ENCODE measurements at places on chromosomes 3 and 15. TPM values are rescaled to one million over a fixed set of nuclear protein-coding genes. Genes with fewer than 3 reads are reported as not detected.

The TM6SF1 gene
- 1.7 TPM for total RNA-seq

The MKRN2OS gene
- not detected for total RNA-seq

The ZNF774 gene
- total RNA-seq = 1.7 TPM

The HIGD2B gene
- total RNA-seq = 0.32 TPM

The SLC22A13 gene
- 0.43 TPM for total RNA-seq

The ZNF860 gene
- 0.86 TPM for total RNA-seq

GRCh38 chr15:23869396-23869795, 182.3 kb upstream of the NDN start:
- no peak for DNase-seq

- DNase-seq = peak; percentile 27
These were observed 1009.8 kb downstream of the TUSC7 start for GRCh38 chr3:117719316-117719926.

GRCh38 chr3:132635052-132635451, 24.6 kb downstream of the ACAD11 start:
- no peak for DNase-seq

DNA sequence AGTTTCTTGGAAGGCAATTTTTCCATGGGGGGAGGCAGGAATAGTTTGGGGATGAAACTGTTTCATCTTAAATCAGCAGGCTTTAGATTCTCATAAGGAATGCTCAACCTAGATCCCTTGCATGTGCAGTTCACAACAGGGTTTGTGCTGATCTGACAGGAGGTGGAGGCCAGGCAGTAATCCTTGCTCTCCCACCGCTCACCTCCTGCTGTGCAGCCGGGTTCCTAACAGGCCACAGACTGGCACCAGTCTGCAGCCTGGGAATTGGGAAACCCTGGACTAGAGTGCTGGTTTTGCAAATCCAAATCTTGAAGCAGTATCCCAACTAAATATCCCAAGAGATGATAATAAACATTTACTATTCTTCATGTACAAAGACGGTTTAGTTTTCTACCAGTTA, 256.3 kb upstream of the TMCO5A start:
- DNase-seq = no peak

- peak; percentile 47 for DNase-seq
These were observed 146.9 kb upstream of the LRTM1 start for GRCh38 chr3:55074796-55075195.

DNA sequence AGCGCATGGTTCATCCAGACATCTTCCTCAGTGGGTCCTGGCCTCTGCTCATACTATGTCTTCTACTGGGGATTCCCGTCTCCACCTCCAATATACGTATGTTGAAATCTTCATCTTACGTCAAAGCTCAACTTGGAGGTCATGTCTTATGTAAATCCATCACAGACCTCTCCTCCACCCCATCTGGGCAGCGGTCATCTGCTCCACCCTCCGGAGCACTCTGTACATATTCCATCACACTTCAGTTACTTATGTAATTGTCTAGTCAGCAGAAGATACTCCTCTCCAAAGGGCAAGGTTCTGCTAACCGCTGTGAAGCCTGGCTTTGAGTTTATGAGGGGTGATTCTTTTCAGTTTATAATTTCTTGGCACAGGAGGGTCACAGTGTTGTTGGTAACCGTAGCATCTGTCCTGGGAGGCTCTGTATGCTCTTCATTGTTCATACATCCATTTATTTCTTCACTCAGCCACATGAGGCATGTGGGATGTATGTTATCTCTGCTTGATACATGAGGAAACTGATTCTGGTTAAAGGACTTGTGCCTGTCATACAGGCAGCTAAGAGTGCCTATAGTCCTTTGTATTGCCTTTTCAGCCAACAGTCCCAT, 22.1 kb downstream of the MAP2K1 start:
- peak; percentile 79 for DNase-seq
